ENCODE measurements at places on chromosomes 16 and 17. TPM values are rescaled to one million over a fixed set of nuclear protein-coding genes. Genes with fewer than 3 reads are reported as not detected.

GRCh38 chr16:12390644-12391043, 413.0 kb downstream of the CPPED1 start:
- no peak for DNase-seq

- DNase-seq: no peak
Measured at GRCh38 chr16:10239640-10240039, 57.4 kb upstream of the GRIN2A start.

GRCh38 chr16:86212706-86213436, 297.5 kb upstream of the FOXF1 start:
- DNase-seq: no peak

- peak; percentile 48 for DNase-seq
Measured at GRCh38 chr17:50458701-50459676, 9.7 kb downstream of the CHAD start.

DNA sequence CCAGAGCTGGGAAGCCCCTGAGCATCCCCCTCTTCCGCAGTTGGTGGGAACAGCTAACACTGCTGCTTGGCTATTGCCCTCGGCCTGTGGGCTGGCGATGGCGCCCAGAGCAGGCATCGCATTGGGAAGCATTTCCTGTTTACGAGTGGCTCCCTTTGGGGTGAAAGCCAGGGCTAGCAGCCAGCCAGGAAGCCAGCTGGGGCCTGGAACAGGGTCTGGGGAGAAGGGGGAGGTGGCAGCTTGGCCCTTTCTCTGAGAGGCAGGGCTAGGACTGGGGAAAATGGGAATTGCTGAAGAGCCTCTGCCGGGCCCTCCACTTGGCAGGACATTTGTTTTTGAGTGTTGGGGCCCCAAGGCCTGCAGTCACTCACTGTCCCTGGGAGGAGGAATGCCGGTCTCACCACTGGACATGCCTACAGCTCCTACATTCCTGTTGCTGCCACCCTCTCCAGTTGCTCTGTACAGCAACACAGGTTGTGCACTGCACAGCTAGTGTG, 2.4 kb upstream of the MTSS2 start:
- DNase-seq: no peak

- peak; percentile 37 for DNase-seq
Measured at GRCh38 chr16:80527297-80527696, 13.5 kb upstream of the DYNLRB2 start.

- peak; percentile 44 for DNase-seq
Measured at GRCh38 chr16:48526058-48526957, 83.7 kb downstream of the N4BP1 start.

DNA sequence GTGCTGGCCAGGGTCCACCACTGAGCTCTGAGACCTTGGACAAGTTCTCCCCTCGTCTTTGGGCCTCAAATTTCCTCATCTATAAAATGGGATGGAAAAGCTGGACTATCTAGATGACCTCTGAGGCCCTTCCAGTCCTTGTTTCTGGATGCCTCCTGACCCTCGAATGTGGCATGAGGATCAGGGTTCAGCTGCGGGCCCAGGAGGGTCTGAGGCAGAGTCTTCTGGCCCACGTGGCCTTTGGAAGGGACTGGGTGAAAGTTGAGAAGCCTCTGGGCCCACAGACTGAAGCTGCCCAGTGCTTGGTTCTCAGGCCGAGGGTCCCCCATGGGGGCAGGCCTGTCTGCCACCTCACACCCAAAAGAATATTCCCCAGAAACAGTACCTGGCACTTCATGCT, 16.9 kb upstream of the MRPS23 start:
- no peak for DNase-seq

DNA sequence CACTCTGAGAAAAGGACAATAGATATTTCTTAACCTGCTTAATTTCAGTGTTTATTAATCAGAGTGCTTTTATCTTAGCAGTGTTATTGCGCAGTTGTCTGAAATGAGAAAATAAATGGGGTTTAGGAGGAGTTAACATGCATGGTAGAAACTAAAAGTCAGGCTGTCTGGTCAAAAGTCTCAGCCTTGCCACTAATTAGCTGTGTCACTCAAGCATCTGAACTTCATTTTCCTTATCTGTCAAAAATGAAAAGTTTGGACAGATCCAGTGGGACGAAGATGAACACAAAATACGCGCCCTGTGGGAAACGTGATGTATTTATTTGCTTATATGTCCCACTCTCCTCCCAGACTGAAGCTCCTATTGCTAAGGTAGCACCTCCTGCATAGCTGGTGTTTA, 6.3 kb upstream of the MEIOB start:
- no peak for DNase-seq

DNA sequence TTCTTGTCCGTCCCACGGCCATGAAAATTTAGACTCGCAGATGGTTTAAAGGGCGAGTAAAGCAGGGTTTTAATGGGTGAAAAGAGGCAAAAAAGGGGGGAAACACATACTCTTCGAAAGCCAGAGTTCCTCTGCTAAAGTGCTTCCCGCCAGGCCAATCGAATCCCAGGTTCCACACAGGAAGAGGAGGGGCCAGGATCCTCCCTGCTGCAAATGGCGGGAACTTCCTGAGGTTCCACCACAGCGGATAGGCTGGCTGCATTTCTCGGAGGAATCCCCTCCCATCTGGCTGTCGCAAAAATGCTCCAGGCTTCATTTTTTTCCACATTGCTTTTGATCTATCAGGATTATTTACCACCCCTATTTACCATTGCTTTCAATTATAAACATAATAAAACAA, 670.1 kb upstream of the CA10 start:
- DNase-seq: no peak

DNA sequence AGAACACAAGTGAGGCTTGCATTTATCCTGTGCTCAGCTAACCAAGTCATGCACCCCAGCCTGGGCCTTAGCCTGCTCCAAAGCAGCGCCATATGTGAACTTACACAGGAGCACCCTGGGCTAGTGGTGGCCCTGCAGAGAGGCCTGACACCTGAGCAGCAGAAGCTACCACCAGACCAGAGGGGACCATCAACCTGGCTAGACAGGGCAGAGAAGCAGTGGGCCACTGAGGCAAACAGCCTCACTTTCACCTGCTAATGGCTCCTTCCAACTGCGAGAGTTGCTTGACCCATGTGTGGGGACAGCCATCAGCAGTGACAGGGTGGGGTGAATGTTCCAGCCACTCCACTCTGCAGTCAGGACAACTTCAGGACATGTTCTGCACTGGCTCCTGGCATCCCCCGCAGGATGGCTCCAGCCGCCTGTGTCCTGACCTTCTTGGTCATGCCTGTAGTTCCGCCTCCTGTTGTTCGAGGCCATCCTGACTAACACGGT, 2.9 kb upstream of the C16orf95 start:
- no peak for DNase-seq

DNA sequence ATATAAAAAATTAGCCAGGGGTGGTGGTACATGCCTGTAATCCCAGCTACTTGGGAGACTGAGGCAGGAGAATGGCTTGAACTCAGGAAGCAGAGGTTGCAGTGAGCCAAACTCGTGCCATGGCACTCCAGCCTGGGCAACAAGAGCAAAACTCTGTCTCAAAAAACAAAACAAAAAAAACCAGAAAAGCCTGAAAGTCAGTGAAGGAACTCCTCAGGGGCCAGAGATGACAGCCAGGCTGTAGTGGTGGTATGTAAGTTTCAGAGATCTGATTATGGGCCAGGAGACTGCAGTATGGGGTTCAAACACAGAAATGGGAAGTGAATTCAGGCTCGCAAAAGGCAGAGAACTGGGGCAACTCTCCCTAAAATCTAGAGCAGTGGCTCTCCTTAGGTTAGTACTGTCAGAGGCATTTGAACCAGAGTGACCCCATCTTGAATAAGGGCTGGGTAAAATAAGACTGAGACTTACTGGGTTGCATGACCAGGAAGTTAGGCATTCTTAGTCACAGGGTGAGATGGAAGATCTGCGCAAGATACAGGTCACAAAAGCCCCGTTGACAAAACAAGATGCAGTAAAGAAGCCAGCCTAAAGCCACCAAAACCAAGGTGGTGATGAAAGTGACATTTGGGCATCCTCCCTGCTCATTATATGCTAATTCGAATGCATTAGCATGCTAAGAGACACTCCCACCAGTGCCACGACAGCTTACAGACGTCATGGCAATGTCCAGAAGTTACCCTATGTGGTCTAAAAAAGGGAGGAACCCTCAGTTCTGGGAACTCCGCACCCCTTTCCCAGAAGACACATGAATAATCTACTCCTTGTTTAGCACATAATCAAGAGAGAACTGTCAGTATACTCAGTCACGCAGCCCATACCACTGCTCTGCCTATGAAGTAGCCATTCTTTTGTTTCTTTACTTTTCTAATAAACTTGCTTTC, 120.2 kb upstream of the XYLT1 start:
- no peak for DNase-seq

- DNase-seq: no peak
Measured at GRCh38 chr17:79399610-79400144, 211.2 kb downstream of the RBFOX3 start.

GRCh38 chr16:85553436-85554113, 59.5 kb upstream of the GSE1 start:
- DNase-seq: peak; percentile 62

DNA sequence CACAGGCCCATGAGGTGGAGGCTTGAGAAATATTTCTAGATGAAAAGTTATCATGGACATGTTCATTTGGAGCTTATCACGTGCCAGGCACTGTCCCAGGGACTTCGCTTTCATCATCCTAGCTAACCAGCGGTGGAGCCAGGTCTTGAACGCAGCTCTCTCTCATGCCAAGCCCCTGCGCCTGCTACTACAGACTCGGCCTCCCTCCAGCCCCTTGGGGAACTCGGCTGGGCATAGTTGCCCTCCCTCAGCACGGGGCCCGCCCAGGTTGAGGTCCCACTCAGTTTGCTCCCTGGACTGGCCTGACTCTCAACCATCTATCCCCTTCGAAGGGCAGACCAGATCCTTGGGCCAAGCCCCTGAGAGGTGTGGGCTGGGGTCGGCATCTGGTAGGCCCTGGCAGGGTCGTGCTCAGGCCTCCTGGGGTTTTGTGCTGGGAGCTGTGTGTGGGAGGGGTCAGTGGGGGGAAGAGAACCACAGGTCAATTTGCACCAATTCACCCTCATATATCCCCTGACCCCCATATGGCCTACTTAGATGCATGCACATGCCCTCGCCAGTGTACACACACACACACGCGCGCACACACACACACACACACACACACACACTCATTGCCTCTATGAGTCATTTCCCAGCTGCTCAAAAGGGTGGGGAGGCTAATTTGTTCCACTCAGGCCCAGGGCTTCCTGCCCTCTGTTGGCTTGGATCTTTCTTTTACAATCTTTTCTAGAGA, 12.1 kb upstream of the SCN4A start:
- DNase-seq: peak; percentile 41

DNA sequence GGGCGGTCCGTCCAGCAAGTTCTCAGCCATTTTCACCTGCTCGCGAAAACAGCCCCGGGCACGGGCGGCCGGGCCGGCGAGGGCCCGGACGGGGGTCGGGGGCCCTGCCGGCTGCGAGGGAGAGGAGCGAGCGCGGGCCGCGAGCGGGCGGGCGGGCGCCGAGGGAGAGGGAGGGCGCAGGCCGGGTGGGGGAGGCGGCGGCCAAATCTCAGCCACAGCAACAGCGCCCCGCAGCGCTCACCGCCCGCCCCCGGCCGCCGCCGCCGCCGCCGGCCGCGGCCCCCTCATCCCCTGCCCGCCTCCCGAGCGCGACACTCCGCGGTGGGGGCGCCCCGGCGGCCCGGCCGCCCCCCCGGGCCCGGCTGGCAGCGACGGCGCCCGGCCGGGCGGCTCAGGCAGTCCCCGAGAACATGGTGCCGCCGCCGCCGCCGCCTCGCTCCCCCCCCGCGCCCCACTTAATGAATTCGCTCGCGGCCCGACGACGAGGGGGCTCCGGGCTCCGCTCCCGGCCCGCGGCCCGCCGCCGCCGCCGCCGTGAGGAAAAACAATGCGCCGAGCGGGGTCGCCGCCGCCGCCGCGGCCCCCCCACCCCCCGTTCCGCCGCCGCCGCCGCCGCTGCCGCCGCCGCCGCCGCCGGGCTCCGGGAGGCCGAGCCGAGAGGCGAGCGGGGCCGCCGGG, 487 bp downstream of the CREBBP start:
- DNase-seq: peak; percentile 27

GRCh38 chr16:2848933-2849725, 8.8 kb downstream of the PRSS22 start:
- DNase-seq: no peak

GRCh38 chr17:44919885-44920564, 4.7 kb upstream of the GFAP start:
- peak; percentile 97 for DNase-seq

DNA sequence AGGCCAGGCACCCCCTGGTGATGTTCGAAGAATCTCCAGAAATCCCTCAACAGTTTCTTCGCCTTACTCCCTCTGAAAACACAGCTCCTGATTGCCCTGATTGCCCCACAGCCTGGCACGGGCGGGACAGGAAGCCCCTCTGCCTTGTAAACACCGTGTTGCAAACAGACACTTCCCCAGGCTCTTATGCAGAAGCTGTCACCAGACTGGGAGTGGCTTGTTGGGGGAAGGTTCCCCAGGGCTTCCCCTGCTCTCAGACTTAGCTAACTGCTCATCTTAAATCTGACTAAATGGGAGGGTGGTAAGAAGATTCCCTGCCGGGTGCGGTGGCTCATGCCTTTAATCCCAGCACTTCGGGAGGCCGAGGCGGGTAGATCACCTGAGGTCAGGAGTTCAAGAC, 11.2 kb downstream of the PIK3R5 start:
- no peak for DNase-seq

GRCh38 chr16:8675183-8676159, 1.1 kb downstream of the ABAT start:
- DNase-seq: no peak

DNA sequence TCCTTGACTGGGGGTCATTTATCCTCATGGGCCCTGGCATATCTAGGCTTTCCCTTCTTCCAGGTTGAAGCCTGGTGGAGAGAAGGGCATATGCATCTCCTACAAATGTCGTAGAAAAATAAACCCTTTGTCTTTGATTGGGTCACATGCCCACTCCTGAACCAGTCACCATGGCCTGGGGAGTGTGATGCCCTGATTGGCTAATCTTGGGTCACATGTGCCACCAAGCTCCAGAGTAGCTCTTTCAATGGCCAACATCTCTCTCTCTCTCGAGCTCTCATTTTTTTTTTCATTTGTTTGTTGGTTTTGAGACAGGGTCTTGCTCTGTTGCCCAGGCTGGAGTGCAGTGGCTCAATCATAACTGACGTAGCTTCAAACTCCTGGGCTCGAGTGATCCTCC, 5.6 kb upstream of the XPO6 start:
- peak; percentile 39 for DNase-seq

Gene AANAT
- not detected for polyA plus RNA-seq

Gene KRT39
- not detected for polyA plus RNA-seq

Gene ODF4
- not detected for polyA plus RNA-seq

Gene PIRT
- not detected for polyA plus RNA-seq

Gene LRRC36
- 0.48 TPM for polyA plus RNA-seq

Gene LGALS9B
- not detected for polyA plus RNA-seq

Gene APOBR
- polyA plus RNA-seq: 0.08 TPM

Data from A549 (cell line).